ENCODE measurements at places on chromosomes 4 and X. TPM values are rescaled to one million over a fixed set of nuclear protein-coding genes. Genes with fewer than 3 reads are reported as not detected.

The CDS1 gene
- 0.69 TPM for total RNA-seq

The NHS gene
- total RNA-seq, result 9.7 TPM

The HAND2 gene
- total RNA-seq, result 29.2 TPM

The LINC00632 gene
- total RNA-seq, result 244 TPM

The SLC10A6 gene
- total RNA-seq, result 5.8 TPM

The BCORL1 gene
- total RNA-seq, result 5.4 TPM

The GPM6B gene
- total RNA-seq, result 9.1 TPM

The FAM149A gene
- total RNA-seq, result 10.5 TPM

The SULT1B1 gene
- total RNA-seq, result 14.0 TPM

DNA sequence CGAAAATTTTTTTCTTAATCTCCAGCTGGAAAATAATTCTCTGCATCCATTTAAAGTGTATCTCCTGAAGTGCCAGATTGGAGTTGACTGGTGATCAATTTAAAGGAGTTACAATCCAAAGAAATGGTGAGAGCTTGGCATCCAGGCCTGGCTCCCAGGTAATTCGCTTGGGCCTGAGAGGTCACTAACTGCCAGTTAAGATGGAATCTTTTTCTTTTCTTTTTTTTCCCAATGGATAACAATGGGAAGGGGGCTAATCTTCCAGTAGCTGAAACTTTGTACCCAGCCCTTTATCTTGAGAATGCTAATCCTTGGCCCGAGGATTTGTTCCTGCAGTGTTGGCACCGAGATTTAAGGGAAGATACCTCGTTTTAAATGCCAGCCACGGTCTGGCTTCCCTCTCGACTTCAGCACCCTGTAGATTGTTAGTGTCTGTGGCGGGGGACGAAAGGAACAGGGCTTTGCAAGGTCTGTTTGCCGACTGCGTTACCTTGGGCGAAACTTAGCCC lies 13.3 kb upstream of the PITX2 start:
- no peak for DNase-seq

DNA sequence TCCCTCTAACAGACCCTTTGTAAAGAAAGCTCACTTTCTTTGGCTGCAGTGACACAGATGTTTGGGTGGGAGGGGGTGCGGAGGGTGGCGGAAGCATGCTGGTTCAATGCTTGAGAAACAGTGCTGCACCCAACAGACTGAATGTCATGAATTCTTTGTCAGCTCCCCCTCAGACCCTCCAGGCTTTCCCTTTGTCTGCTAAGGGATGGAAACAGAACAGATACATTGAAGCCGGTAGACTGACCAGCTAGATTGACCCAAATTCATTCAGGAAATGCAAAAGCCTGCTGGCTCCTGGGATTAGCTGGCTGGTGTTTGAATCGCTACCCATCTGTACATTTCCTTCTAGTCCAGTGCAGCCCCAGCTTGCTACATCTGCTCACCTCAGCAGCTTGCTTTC lies 90.8 kb upstream of the PAK3 start:
- no peak for DNase-seq

DNA sequence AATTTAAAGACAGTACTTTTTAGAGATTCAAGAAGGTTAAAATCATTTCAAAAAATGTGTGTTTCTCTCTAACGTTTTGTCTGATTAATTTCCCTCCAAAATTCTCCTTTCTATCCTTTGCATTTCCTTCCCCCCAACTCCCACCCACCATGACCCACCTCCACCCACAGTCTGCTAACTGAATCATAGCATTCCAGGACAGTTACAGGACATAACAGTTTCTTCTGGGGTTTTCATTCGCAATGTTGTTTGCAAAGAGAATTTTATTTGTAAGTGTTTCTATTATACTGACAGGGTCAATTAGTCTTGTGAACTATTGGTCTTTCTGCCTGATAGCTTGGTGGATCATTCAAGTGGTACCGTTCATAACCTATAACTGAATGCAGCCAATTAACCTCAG lies 53.7 kb downstream of the ANAPC10 start:
- DNase-seq, result no peak

DNA sequence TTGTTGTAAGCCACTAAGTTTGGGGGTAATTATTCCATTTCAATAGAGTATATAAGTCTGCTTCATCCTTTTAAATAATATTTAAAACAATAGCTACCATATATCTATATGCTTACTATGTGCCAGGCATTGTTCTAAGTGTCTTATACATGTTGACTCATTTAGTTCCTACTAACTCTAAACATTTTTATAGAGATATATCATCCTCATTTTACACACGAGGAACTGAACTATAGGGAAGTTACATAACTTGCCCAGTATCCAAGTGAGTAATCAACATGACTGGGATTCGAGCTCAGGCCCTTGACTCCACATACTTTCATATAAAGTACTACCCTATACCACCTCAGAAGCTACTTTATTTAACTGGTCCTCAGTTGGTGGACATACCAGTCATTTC lies 175.3 kb upstream of the RAI2 start:
- DNase-seq, result no peak

- no peak for DNase-seq
These were observed 358.5 kb downstream of the SPOCK3 start for GRCh38 chr4:166875821-166876220.

- no peak for DNase-seq
These were observed 50.8 kb upstream of the SETD7 start for GRCh38 chr4:139606579-139607501.

DNA sequence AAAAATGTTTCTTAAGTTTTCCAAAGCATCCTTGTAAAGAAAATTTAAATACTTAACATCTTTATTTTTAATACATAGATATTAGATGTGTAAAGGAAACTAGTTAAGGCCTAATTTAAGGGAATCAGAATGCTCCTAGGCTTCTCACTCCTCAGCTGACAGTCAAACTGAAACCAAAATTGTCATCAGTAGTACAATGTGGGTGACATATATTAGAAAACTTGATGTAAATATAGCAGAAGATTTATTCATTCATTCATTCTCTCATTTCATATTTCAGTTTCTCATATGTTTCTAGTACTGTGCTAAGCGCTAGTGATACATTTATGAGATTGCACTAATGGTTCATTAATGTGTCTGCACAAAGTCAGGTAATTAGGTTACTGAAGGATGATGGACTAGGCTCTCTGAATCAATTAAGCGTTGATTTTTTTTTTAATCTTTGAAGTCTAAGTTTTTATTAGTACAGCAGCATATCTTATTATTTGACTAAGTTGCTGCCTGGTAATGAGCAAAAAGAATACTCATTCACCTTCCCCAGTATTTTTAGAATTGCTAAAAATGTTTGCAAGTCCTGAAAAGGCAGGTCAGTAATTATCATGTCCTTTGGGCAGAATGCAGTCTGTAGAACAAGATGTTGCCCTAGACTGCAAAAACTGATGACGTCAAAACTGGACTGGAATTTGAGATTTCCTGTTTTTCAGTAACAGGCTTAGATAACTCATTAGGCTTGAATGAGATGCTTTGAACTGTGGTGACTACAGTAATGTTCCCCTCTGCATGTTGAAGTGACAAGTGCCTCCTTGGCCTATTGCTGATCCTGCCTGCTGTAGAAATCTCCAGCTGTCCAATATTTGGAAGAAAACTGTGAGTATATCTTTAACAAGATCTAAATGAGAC lies 128.7 kb downstream of the ARHGAP24 start:
- no peak for DNase-seq

GRCh38 chr4:86032476-86033022 lies 327.3 kb downstream of the MAPK10 start:
- no peak for DNase-seq

DNA sequence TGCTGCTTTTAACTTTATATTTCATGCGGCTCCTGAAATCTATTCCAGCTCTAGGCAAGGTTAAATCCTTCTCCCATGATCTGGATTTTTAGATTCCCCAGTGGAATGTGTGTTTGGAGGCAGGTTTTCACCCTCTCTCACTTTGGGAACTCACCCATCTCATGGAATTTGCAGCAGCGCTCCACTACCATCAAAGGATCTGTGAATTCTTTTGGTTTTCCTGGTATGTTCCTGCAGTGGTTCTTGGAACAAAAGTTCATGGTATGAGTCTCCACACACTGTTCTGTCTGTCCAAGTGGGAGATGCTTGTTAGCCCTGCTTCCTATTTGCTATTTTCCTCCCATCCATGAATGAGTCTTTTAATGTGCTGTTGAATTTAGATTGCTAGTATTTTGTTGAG lies 14.0 kb downstream of the APOOL start:
- DNase-seq, result no peak

DNA sequence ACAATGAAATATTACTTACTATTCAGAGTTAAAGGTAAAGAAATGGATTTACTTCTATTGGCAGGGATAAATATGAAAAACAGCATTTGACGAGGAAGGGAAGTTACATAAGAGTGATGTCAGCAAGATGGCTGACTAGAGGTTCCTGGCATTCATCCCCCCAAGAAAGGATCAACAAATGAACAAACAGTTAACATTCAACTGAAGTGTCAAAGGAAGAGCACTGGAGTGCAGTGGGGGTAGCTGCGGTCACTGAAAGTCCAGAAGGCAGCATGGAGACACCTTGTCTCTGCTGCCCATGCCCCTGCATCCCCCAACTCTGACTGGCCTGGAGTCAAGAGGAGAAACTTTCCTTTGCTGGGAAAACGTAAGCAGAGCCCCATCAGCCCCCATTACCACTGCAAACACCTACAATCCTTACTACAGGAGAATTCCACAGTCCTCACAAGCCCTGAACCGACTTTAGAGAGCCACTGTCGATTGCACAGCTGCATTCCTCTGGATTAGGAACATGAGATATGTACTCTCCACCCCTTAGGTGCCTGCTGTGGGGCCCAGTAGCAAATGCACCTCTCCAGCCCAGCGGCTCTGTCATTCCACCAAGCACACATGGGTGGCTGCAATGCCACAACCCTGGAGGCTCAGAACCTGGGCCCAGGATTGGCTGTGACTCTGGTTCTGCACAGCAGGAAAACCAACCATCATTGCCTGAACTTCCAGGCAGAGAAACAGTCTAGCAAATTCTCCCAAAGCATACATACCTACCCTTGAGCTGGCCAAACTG lies 79.5 kb downstream of the CBR4 start:
- no peak for DNase-seq

GRCh38 chr4:22869235-22869634 lies 176.5 kb downstream of the GBA3 start:
- DNase-seq, result no peak

GRCh38 chr4:183571350-183571941 lies 66.6 kb downstream of the ING2 start:
- DNase-seq, result no peak

DNA sequence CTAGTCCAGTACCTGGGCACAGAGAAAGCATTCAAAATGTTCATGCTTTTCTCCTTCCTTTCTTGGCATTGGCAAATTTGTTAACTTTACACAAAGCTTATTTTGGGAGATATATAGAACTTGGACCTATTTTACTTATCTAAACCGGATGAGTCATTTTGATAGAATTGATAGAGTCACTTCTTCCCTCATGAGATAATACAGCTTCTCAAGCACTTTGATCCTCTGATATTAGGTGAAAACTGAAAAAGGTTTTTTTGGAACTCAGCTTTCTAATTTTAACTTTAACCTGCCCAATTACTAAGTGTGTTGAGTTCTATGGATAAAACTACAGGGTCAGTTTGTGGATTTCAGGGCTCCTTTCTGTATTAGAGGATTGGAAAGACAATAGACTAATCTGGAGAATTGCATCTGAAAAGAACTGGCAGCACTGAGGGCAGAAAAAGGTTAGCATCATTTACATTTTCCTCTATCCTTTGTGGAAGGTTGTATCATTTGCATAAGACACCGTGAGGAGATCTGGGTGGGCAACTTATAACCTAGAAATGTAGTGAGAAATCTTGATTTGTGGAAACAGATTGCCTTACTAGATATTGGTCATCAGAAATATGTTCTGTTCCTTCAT lies 2.4 kb downstream of the WDR44 start:
- no peak for DNase-seq

GRCh38 chrX:129618997-129619396 lies 35.8 kb downstream of the APLN start:
- no peak for DNase-seq

DNA sequence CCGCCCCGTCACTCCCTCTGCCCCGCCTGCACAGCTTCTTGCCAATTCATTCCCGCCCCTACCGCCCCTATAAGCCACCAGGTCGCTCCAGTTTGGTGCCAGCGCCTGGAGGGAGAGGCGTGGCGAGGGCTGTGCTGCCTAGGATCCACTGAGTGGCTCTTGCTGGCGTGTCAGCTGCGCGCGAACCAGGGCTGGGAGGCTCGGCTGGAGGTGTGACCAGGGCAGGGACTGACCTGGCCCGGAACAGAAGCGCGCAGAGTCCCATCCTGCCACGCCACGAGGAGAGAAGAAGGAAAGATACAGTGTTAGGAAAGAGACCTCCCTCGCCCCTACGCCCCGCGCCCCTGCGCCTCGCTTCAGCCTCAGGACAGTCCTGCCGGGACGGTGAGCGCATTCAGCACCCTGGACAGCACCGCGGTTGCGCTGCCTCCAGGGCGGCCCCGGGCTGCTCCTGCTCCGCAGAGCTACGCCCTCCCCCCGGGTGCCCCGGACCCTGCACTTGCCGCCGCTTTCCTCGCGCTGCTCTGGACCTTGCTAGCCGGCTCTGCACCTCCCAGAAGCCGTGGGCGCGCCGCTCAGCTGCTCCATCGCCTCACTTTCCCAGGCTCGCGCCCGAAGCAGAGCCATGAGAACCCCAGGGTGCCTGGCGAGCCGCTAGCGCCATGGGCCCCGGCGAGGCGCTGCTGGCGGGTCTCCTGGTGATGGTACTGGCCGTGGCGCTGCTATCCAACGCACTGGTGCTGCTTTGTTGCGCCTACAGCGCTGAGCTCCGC lies at the start of gene GPR78:
Gene GPR78, plus strand, starts transcription at position 72 of the 773 bp plus-strand sequence. Its CDS starts 591 bp downstream, at position 663.
- no peak for DNase-seq

GRCh38 chr4:13476915-13477314 lies 7.2 kb downstream of the RAB28 start:
- DNase-seq, result no peak

DNA sequence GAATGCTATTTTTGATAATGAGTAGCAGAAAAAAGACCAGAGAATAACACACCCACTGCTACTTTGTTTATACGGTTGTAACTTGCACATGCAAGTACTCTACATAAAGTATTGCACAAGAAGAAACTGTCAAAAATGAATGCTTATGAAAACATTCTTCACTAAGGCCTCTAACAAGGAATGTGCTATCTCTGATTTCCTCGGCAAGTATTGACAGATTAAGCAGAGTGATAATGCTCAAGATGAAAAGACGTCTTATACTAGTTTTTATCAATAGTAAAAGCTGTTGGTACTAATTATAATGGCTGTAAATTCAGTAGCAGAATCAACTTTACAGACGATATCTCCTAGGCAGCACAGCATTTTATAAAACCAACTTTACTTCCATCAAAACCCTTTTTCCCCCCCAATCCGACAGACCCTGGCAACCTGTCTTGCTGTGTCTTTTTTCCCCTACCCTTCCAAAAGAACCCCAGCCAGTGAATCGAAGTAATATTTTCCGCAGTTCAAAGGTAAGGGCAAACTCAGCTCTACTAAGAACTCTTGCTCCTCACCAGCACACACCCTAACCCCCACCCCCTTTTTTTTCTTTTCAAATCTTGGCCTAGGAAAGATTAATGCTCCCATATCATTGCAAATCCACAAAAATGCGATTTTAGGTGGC lies 1.5 kb downstream of the FRYL start:
- DNase-seq, result no peak

DNA sequence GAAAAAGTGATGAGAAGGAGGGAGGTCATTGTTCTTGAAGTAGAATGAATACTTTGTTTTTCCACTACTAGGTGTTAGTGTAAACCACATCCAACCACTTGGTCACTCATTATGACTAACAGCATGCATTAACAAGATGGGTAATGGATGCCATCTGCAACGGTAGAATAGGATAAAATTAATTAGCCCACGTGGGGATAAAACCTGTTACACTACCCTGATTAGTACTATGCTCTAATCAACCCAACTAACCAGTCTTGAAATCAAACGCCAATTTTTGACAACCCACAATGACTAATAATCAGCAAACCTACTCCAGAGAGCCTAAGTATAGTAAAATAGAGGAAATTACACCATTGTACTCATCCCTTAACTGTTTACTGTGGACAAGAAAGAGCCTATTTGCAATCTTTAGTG lies 93.4 kb upstream of the MCF2 start:
- DNase-seq, result no peak

Measured in omental fat pad (tissue), 4 donors.